Lung (tissue), 17 donors: ENCODE measurements at places on chromosomes 11 and 22. TPM values are rescaled to one million over a fixed set of nuclear protein-coding genes. Genes with fewer than 3 reads are reported as not detected.
A peak's percentile ranks its signal among the peaks of the same experiment; 100 is the strongest.

Gene TCP11L1
- polyA plus RNA-seq: 5.5 TPM

Gene TSGA10IP
- polyA plus RNA-seq: 0.20 TPM

DNA sequence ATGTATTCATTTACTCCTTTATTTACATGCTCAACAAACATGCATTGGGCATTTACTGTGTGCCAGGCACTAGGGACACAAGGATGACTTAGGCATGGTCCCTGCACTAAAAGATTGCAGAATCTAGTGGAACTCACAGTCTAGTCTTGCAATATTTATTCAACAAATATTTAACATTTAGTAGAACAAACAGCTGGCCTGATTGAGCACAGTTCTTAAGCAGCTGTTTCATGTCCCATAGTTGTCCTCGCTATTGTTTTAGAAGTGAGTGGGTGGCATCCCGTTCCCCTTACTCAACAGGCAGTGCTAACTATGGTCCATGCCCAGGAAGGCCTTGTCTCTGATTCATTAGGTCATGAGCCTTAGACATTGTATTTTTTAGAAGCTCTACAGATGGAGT, 459.9 kb upstream of the CADM1 start:
- no peaks in the 10 kb centered on the region for H3K27me3 ChIP-seq
- no peaks in the 10 kb centered on the region for H3K36me3 ChIP-seq
- no peak overlapping the region for H3K4me3 ChIP-seq
- peaks cover 39% of the 10 kb centered on the region for H3K4me1 ChIP-seq
- H3K27ac ChIP-seq: no peak overlapping the region

GRCh38 chr11:48024635-48025071, 44.3 kb downstream of the PTPRJ start:
- no peaks in the 10 kb centered on the region for H3K36me3 ChIP-seq
- no peak overlapping the region for H3K4me3 ChIP-seq
- no peak overlapping the region for H3K27ac ChIP-seq
- DNase-seq: no peak
- no peaks in the 10 kb centered on the region for H3K4me1 ChIP-seq
- no peaks in the 10 kb centered on the region for H3K27me3 ChIP-seq

Gene C22orf42
- not detected for polyA plus RNA-seq

Gene TENM4
- polyA plus RNA-seq: 1.4 TPM

Gene SHISA8
- not detected for polyA plus RNA-seq

- no peak for DNase-seq
- no peaks in the 10 kb centered on the region for H3K36me3 ChIP-seq
- no peaks in the 10 kb centered on the region for H3K27me3 ChIP-seq
- H3K4me1 ChIP-seq: no peaks in the 10 kb centered on the region
- no peak overlapping the region for H3K4me3 ChIP-seq
Measured at GRCh38 chr11:127651888-127652221, 651.3 kb upstream of the KIRREL3 start.

Gene APLNR
- polyA plus RNA-seq: 1.3 TPM

- H3K36me3 ChIP-seq: no peaks in the 10 kb centered on the region
- no peaks in the 10 kb centered on the region for H3K4me1 ChIP-seq
- H3K27me3 ChIP-seq: peaks cover 7% of the 10 kb centered on the region
- no peak overlapping the region for H3K27ac ChIP-seq
- H3K4me3 ChIP-seq: no peak overlapping the region
Measured at GRCh38 chr11:20342347-20343141, 21.0 kb upstream of the HTATIP2 start.

- H3K4me1 ChIP-seq: no peaks in the 10 kb centered on the region
- no peak overlapping the region for H3K27ac ChIP-seq
- H3K4me3 ChIP-seq: no peak overlapping the region
- peaks cover 11% of the 10 kb centered on the region for H3K27me3 ChIP-seq
Measured at GRCh38 chr11:1597331-1597993, 632 bp downstream of the KRTAP5-2 start.

DNA sequence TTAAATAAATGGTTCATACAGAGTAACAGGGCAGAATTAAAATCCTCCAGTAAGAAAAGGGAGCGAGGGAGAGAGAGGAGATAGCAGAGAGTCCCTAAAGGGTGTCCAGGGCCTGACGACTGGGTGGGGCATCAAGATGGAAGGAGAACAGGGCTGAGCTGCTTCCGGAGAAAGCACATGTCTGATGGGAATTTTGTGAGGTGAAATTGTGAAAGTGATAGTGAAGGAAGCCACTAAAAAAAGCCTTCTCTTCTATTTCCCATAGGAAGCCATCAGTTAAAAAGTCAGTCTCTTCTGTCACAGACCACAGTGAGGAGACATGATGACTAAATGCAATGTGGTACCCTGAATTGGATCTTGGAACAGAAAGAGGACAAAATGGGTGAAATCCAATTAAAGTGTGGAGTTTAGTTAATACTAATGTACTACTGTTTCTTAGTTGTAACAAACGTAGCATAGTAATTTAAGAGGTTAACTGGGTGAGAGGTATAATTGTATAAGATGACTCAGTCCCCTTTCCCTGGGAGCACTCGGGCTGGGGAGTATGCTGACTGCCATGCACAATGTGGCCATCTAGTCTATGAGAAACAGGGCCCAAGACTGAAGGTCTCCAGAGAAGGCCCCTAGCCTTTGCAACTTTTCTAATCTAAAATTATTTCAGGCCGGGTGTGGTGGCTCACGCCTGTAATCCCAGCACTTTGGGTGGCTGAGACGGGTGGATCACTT, 29.5 kb upstream of the FCHSD2 start:
- no peak for DNase-seq
- no peaks in the 10 kb centered on the region for H3K36me3 ChIP-seq
- H3K27me3 ChIP-seq: no peaks in the 10 kb centered on the region
- H3K27ac ChIP-seq: peak overlapping the region; percentile 78
- H3K4me1 ChIP-seq: peaks cover 8% of the 10 kb centered on the region

DNA sequence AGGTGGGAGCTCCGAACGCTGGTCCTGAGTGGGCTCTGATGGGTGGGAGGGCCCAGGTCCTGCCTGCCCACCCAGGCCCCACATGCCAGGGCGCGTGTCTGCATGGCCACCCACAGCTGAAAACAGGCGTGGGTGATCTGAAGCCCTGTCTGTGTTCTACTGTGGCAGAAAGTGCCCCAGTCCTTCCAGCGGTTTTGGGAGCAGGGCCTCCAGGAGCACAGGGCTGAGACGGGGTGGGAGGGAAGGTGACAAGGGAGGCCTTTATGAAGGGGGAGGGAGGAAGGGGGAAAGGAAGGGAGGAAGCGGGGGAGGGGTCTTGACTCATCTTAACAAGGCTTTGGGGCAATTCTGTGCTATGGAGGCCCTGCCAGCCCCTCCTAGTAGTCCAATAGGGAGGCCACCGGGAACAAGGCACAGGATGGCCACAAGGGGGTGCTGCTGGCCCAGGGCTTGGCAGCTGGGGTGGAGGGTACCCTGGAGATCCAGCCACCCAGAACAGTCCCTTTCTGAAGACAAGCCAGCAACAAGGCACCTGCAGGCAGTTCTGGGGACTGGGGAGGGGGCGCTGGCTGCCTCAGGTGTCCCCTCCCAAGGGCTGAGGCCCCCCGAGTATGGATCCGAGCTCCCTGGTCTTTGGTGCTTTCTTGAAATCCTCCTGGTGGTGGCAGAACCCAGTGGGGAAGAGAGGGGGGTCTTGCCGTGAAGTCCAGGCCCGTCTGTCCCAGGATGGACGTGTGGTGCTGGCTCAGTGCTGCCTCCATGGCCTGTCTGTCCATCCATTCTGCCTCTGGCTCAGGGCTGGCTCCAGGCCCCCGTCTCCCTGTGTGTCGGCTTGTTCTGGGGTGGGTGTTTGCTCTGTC, 6.3 kb upstream of the FADS3 start:
- peak; percentile 64 for DNase-seq
- H3K4me1 ChIP-seq: no peaks in the 10 kb centered on the region
- H3K27me3 ChIP-seq: no peaks in the 10 kb centered on the region

Gene LRRC32
- 159 TPM for polyA plus RNA-seq

GRCh38 chr11:72740060-72740424, 12.2 kb downstream of the ARAP1 start:
- no peak overlapping the region for H3K27ac ChIP-seq
- no peak overlapping the region for H3K4me3 ChIP-seq
- DNase-seq: no peak
- no peaks in the 10 kb centered on the region for H3K36me3 ChIP-seq
- H3K4me1 ChIP-seq: no peaks in the 10 kb centered on the region
- H3K27me3 ChIP-seq: no peaks in the 10 kb centered on the region

- H3K4me3 ChIP-seq: no peak overlapping the region
- no peaks in the 10 kb centered on the region for H3K36me3 ChIP-seq
- peak; percentile 83 for DNase-seq
- no peak overlapping the region for H3K27ac ChIP-seq
- no peaks in the 10 kb centered on the region for H3K4me1 ChIP-seq
Measured at GRCh38 chr11:16338393-16338792, 18.0 kb downstream of the SOX6 start.

- no peaks in the 10 kb centered on the region for H3K27me3 ChIP-seq
- H3K36me3 ChIP-seq: no peaks in the 10 kb centered on the region
- no peak for DNase-seq
- no peak overlapping the region for H3K4me3 ChIP-seq
Measured at GRCh38 chr22:33166206-33166605, 108.0 kb upstream of the SYN3 start.

Gene NELL1
- polyA plus RNA-seq: not detected

GRCh38 chr11:107679255-107680024, 32.4 kb downstream of the SLN start:
- no peak overlapping the region for H3K27ac ChIP-seq
- no peaks in the 10 kb centered on the region for H3K4me1 ChIP-seq
- H3K36me3 ChIP-seq: no peaks in the 10 kb centered on the region
- no peak overlapping the region for H3K4me3 ChIP-seq
- no peak for DNase-seq

Gene SELENOM
- polyA plus RNA-seq: 138 TPM

DNA sequence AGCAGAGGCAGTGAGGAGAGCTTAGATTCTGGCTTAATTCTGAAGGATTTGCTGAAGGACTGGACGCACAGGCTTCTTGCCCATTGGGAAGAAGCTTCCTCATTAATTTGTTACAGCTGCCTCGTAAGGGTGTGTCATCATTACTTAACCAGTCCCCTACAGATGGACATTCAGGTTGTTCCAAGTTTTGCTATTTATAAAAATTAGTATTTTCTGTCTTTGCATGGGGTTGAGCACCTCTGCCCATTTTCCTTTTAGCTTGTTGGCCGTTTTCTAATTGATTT, 38.1 kb downstream of the CAPN1 start:
- H3K36me3 ChIP-seq: no peaks in the 10 kb centered on the region
- no peak for DNase-seq
- no peak overlapping the region for H3K27ac ChIP-seq
- no peak overlapping the region for H3K4me3 ChIP-seq

DNA sequence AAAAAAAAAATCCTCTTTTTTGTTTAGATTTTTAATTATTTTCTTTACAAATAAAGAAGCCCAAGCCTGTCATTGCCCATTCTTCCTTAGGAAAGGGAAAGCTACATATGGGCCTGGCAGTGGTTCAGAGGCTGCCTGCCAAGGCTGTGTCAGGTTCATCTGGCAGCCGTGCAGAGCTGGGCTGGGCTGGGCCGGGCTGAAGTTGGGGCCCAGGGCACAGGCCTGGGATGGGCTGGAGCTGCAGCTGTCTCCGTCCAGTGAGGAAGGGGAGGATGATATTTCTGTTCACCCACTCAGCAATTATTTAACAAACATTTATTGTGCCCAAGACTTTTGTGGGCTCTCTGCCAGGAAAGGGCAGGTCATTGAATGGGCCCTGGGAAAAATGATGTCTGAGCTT, 4.6 kb downstream of the PRR5L start:
- DNase-seq: peak; percentile 81
- H3K36me3 ChIP-seq: no peaks in the 10 kb centered on the region
- no peak overlapping the region for H3K27ac ChIP-seq
